Activated CD4-positive, alpha-beta T cell treated with anti-CD3 and anti-CD28 coated beads, Interleukin-2, amount 10 ng/mL, durations not matched to agents 7 days and 5 days (primary cell): ENCODE measurements at places on chromosomes 3 and 15. TPM values are rescaled to one million over a fixed set of nuclear protein-coding genes. Genes with fewer than 3 reads are reported as not detected.

The DRD3 gene
- not detected for total RNA-seq

DNA sequence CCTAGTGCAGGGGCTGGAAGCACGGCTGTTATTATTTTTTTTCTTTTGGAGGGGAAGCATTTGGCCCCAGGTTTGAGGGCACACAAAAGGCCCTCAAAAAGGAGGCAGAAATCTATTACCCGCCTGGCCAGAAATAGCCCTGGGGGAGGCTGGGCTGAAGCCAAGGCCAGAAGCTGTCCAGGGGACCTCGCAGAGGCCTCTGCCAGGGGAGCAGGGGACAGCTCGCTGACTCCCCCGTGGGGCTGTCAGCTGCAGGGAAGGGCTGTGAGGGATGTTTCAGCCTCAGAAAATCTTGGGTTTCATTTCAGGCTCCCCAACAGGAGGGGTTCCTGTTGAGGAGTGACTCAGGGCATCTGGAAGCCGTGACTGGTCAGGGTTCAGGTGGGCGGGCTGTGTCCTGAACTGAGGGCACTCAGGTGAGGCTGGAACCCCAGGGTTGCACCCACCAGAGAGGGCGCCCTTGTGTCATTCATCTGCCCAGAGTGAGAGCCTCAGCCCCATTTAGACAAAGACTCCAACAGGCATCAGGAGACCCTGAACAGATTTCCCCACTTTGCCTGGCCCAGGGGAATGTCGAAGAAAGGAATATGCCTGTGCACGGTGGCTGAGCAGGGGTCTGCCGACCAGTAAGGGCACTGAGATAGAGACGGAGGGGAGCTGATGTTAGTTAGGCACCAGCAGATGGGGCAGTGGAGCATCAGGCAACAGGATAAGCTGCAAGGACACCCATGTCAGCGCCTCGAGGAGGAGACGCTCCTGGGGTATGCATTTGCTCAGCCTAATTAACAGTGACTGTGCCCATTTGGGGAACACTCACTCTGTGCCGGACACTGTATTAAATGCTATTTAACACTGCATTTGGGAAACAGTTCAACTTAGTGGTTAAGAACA is 43.5 kb upstream of the SLC6A11 start:
- no peak overlapping the region for H3K4me3 ChIP-seq
- H3K27me3 ChIP-seq = peaks cover 4% of the 10 kb centered on the region
- no peak overlapping the region for H3K27ac ChIP-seq
- H3K4me1 ChIP-seq = no peaks in the 10 kb centered on the region
- H3K36me3 ChIP-seq = no peaks in the 10 kb centered on the region

GRCh38 chr15:61794881-61795280 is 265.4 kb downstream of the VPS13C start:
- H3K36me3 ChIP-seq = no peaks in the 10 kb centered on the region
- no peak overlapping the region for H3K27ac ChIP-seq
- peaks cover 19% of the 10 kb centered on the region for H3K27me3 ChIP-seq
- H3K4me1 ChIP-seq = no peaks in the 10 kb centered on the region

The RPSA gene
- 1,774 TPM for total RNA-seq
